ENCODE measurements at places on chromosomes 16 and 17.

DNA sequence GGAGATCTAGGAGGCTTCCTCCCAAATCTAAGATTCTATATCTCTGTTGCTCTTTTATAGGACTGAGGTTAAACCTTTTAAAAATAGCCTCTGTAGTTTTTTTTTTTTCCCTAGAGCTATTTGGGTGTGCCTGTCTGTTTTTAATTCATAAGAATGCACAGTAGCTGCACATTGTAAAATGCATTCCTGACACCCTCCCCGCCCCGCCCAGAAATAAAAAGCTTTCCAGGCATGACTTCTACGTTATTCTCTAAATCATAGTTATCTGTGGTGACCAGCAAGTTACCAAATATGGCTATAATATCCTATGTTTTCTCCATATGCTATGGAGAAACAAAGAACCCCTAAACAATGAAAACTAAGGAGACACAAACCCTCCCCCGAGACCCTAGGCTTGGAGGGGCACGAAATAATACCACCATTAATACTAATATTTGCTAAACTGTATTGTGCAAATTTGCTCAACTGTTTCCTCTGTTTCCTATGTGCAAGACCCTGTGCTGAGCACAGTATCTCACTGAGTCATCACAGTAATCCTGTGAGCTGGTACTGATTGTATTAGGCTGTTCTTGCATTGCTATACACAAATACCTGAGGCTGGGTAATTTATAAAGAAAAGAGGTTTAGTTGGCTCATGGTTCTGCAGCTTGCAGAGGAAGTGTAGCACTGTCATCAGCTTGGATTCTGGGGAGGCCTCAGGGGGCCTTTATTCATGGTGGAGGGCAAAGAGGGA is 388.3 kb downstream of the CA10 start:
- no peak for DNase-seq

DNA sequence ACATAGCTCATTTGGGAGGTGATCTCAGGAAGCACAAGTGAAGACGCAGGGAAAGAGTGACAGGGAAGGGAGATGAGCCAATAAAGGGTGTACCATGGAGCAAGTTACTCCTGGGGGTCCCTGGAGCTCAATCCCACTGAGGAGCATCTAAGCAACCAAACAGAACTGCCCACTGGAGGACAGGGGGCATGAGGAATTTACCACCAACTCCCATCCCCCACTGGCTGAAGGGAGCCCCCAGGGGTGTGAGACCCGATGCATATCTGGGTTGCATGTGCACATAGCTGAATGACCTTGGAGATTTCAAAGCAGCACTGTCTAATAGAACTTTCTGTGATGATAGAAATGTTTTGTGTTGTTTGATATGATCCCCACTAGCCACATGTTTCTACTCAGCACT is 29.6 kb downstream of the C16orf82 start:
- DNase-seq, result no peak

DNA sequence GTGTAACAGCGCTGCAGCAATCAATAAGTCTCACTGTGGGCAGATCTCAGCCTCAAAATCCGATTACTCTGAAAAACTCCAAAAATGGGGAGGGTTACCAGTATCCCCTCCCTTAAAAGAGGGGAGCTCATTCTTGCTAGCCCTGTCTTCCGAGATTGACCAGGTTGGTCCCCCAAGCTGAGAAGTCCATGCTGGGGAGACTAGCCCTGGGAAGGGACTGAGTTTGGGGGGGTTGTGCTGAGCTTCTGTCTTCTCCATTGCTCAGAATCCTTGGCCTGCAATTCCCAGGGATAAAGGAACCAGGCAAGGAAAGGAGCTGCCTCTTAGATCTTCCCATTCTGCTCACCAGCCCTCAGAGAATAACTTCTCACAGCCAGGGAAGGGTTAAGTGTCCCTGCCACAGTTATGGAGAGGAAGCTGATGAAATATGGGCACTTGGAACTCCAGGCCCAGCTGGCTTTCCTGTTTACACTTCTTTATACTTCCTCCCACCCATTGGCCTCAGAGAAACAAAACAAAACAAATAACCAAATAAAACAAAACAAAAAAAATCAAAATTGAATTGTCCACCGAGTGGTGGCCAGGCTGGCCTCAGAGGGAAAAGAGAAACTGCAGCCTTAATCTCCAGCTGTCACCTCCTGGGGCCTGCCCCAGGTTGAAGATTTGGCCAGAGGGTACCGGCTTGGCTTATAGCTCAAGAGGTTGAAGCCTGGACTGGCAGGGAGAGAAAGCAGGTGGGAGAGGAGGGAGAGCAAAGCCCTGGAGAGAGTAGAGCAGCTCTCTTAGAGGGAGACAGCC is 2.6 kb downstream of the HOXB3 start:
- no peak for DNase-seq

DNA sequence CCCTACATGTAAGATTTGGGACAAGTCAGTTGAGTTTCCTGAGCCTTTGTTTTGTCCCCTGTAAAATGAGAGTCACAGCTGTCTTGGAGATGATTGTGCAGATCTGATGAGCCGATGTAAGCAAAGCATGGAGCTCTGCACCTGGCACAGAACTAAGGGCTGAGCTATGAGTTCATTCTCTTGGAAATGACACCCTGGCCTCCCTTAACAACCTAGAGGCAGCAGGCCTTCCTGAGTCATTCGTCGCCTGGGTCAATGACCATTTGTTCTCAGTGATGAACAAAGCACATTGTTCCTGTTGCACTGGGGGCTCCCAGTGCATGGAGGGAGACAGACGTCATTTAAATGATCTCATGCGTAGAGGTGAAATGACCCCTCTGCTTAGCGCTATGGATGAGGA is 62.8 kb upstream of the GCSH start:
- DNase-seq, result peak; percentile 25

GRCh38 chr17:77233635-77234334 is 93.0 kb downstream of the SEC14L1 start:
- peak; percentile 57 for DNase-seq

DNA sequence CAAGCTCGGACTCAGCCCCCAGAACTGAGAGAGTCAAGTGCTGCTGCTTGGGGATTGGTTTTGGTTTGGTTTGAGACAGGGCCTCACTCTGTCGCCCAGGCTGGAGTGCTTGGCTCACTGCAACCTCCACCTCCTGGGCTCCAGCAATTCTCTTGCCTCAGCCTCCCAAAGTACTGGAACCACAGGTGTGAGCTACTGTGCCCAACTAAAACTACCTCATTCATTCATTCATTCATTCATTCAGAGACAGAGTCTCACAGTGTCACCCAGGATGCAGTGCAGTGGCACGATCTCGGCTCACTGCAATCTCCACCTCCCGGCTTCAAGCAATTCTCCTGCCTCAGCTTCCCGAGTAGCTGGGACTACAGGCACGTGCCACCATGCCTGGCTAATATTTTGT is 24.7 kb downstream of the UNKL start:
- DNase-seq, result no peak

- DNase-seq, result no peak
These were observed 39.4 kb downstream of the SDR42E1 start for GRCh38 chr16:81971853-81972252.

- DNase-seq, result no peak
These were observed 14.8 kb downstream of the TRARG1 start for GRCh38 chr17:1294157-1294717.

GRCh38 chr16:51591480-51591879 is 440.4 kb upstream of the SALL1 start:
- DNase-seq, result no peak

DNA sequence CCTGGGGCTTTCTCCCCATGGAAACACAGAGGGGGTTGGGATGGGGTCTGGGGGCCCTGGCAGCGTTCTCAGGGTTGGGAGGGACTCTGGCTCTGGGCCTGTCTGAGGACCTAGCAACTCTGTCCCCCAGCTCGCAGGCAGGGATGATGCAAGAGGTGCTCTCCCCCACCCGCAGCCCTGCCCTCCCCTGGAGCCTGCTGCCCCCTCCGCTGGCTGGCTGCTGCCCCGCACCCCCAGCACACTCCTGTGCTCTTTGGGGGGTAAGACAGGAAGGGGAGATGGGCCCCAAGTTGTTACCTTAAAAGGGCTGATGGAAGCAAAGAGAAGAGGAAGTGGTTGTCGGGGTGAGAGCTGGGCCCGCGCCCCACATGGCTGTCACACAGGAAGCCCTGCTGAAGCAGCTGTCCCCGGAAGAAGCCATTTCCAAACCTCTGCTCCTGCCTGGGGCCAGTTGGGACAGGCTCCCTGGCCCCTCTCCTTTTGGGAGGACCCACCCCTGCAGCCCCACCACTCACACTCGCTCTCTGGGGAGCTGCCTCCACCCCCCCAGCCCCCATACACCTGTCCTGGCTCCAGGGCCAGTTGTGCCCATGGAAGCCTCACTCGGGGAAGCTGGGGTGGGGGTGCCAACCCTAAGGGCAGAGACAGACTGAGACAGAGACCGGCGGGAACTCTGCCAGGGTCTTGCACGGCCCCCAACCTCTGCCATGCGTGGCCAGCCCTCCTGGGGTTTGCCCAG is 2.5 kb downstream of the CORO1A start:
- no peak for DNase-seq

DNA sequence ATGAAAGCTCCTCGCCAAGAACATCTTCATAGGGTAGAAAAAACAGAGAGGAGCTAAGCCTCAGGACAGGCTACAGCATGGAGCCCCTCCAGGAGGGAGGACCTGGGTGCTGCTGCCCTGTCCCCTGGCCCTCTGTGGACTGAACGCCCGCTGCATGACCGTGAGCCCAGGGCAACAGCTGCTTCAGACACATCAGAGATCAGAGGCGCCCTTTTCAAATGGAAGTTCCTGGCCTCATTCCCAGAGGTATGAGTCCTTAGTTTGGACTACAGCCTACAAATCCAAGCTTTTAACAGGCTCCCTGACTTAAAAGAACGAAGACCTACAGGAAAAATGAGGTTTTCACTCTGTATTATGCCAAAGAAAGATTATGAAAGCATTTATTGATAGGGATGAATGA is 48.5 kb downstream of the ZNF18 start:
- peak; percentile 78 for DNase-seq

DNA sequence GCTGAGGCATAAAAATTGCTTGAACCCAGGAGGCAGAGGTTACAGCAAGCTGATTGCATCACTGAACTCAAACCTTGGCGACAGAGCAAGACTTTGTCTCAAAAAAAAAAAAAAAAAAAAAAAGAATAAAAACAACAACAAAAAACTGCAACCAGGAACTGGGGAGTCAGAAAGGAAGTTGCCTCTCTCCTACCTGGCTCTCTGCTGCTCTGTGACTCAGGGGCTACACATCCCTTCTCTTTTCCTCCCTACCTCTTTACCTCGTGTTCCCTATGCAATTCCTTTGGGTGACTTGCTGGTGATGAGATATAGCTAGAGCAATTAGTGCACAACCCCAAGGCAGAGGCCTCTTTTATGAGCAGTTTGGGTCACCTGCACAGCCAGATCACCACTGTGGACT is 95.9 kb downstream of the ABCC1 start:
- DNase-seq, result peak; percentile 73

DNA sequence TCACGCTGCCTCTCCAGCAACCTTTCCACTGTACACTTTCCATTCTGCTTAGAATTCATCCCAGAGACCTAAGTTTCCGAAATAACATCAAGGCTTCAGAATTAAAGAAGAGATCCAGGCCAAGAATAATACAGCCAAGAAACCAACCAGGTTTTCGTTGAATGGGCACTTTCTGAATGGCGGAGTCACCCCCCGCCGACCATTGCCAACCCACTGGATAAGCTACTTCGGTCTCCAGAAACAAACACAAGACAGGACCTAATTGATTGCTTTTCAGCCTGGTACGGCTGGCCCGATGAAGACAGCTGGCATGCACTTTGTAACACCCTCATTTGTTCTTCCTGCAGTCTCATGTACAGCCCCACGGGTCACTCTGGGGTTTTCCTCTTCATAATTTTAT is 308.1 kb upstream of the ZFHX3 start:
- no peak for DNase-seq

DNA sequence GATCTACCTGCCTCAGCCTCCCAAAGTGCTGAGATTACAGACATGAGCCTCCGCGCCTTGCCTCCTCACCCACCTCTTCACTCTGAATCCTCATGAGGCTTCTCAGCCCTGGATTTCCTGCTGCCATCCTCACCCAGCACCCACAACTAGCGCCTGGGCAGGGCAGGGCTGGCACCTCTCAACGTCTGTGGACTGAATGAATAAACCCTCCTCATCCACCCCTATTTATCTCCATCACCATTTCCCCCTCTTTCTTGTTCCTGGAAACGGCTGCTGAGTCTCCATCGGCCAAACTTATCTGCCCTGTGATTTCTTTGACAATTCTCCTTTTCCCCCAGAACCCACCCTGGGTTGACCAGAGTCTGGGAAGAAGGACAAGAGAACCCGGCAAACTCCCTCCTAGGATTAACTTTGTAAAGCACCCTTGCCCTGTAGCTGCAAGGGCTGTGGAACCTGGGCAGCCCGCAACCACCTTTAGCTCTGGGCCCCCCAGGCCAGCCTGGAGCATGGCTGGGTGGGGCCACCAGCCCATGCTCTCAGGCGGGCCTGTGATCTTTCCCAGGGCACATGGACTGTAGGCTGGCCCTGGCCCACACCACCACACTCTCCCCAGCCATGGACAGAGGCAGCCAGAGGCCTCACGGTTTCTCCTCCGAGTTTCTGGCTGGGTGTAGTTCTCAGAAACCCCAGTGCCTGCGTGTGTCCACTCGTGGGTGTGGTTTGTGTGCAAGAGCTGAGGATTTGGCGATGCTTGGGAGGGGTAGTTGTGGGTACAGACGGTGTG is 2.4 kb downstream of the SPN start:
- no peak for DNase-seq

GRCh38 chr16:67723911-67724305 is 4.8 kb upstream of the GFOD2 start:
- no peak for DNase-seq

DNA sequence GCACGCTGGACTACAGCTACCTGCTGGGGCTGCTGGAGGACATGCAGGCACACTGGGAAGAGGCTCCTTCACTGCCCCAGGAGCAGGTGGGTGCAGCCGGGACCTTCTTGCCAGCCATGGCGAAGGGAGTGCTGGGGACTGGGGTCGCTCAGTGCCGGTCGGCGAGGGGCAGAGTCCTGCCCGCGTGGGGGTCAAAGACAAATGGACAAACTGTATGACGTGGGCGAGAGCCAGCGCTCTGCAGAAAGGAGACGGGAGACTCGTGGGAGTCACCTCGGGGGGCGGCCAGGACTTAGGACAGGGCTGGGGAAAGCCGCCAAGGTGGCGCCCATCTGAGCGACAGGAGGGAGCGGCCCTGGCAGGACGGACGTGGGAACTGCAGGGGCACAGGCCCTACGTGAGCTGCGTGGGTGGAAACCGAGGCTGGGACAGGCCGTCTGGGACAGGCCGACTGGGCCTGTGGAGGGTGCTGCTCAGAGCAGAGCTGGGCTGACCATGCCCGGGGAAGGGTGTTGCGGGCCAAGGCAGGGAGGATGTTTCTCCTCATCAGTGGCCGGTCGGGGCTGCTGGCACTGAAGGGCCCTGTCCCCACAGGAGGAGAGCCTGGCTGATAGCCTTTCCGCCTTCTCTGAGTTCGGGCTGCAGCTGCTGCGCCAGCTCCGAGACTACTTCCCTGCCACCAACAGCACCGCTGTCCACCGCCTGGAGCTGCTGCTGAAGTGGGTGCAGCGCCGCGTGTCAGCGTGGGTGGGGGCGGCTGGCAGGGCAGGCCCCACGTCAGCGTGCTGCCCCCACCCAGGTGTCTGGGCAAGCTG is 8.0 kb downstream of the TSR3 start:
- DNase-seq, result no peak

GRCh38 chr17:46771561-46772474 is 46.7 kb downstream of the WNT3 start:
- peak; percentile 48 for DNase-seq

GRCh38 chr17:69575346-69575761 is 160.9 kb downstream of the MAP2K6 start:
- DNase-seq, result no peak

GRCh38 chr16:59330019-59330670 is 596.0 kb upstream of the GOT2 start:
- no peak for DNase-seq

Data from mammary epithelial cell (primary cell).